ENCODE measurements at places on chromosomes 2 and 18.

DNA sequence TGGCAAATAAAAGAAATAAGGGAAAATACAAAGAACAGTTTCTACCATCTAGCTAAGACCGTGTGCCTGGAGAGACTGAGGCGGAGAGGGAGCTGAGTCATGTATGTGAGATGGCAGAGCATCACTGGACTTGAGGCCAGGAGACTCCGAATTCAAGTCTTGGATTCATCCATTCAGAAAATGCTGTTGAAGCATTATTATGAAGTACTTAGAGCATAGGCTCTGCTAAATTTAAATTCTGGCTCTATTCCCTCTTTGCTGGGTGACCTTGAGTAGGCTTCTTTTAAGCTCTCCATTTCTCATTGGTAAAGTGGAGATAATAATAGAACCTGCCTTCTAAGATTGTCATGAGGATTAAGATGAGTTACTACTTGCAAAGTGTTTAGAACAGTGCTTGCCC, 34.7 kb downstream of the NPHP1 start:
- no peak for DNase-seq

- DNase-seq = no peak
Measured at GRCh38 chr2:168510125-168510756, 54.2 kb downstream of the CERS6 start.

- DNase-seq = peak; percentile 5
Measured at GRCh38 chr18:57859314-57859713, 56.2 kb upstream of the ATP8B1 start.

DNA sequence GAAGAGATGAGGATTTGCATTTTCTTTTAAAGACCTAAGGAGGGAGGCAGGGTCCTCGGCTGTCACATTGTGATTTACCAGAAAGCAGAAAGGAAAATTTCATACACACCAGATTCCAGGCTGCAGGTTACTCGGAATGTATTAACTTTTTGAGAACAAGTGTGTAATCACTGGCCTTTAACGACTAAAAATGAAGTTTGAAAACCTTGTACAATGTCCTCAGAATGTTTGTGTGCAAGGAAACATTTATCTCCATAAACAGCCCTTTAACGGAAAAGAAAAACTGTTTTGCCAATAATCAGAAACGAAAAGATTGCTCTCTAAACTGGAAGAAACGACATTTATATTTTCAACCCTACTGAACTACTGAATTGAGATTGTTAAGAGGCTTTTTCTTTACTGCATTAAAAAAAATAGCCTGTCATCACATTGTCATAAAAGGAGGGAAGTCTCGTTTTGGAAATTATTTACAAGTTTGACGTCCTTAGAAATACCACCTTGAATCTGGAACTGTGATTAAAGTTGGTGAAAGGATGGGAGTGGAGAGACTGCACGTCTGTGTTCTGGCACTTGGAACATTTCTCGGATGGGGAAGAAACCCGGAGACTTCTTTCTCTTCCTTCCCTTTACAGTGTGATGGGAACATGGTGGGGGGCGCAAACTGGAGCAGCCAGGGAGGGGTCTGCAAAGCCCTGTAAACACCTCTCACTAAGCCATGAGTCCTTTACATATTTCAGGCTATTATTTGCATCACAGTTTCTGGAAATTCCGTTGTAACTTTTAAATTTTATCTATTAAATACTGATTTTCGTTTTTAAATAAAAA, 134.1 kb upstream of the SIX3 start:
- DNase-seq = no peak

GRCh38 chr2:191598296-191598695, 79.6 kb upstream of the NABP1 start:
- DNase-seq = no peak

DNA sequence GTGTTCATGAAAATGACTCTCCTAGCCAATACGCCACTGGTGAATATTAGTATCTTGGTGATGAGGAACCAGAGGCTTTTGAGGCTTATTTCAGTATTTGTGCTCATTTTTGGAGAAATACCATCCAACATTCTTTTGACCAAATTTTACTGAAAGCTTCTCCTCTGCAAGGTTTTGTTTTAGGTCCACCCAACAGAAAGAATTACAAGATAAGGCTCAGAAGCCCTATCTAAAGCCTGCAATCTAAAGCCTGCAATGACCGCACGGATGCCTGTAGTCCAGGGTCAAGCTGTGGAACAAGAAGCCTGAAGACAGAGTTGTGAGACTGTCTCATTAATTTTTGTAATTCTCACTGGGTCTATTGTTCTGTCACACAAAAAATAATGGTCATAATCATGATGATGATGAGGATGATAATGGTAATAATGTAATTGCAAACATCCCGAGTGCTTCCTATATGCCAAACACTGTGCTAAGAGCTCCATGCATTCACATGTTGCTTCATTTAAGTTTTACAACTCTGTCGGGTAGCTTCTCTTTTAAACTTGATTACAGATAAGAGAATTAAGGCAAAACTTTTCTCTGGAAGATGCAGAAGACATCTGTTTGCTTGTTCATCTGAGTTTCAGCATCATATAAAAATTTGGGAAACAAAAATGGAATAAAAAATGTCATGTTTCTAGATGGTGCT, 33.2 kb upstream of the NCOA1 start:
- no peak for DNase-seq

DNA sequence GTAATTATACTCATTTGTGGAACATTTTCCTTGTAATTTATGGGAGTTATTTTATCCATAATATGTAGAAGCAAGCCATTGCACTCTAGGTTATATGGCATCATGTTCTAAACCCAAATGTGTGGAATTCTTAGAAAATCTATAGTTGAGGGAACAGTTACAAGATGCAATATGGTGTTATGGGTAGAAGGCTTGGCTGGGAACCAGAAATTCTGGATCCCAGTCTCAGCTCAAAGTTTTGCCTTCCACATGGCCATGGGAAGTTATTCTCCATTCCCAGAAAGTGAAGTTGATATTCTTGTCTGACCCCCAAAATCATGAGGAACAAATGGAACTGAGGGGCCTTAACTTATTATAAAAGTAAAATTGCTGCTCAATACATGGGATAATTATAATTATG, 38.0 kb downstream of the KIF5C start:
- DNase-seq = no peak

DNA sequence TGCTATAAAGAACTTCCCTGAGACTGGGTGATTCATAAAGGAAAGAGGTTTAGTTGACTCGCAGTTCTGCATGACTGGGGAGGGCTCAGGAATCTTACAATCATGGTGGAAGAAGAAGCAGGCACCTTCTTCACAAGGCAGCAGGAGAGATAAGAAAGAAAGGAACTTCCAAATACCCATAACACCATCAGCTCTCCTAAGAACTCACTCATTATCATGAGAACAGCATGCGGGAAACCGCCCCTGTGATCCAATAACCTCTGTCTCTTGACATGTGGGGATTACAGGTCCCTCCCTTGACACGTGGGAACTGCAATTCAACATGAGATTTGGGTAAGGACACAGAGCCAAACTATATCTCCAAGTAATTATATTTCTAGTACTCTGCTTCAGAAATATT, 163.8 kb upstream of the CDH20 start:
- DNase-seq = no peak

GRCh38 chr2:33062665-33063250, 116.0 kb downstream of the LTBP1 start:
- no peak for DNase-seq

DNA sequence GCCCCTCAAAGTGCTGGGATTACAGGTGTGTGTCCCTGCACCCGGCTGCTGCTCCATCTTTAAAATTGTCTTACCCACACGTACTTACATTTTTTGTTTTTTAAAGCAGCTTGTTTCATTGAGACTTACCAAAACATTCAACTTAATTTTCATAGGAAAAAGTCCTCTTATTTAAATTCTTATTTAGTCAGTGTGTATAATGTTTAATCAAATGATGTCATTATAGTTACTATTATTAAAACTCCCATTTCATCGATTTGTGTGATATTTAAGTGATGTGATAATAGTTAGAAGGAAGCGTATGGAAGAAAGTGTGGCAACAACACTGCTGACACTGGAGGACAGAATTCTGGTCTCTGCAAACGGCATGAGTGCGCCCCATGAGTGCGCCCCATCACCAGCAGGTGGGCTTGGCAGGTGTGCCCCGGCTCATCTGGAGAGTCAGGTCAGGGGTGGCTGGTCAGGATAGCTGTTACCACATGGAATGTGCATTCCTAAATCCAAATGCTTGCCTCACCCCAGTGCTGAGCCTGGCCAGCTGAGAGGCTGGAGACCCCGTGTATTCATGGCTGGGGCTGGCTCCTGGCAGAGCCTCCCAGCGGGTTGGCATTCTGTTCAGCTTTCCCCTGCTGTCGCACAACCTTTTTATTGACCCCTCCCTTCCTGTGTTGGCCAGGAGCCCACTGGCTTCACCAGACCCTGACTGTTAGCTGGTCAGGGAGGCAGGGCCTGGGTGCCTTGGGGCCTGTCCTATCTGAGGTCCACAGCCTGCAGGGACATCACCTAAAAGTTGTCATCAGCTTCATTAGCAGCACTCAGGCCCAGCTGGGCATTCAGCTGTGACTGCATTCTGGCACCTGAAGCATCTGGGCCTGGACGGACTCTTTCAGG, 79.7 kb downstream of the AGAP1 start:
- DNase-seq = no peak

- DNase-seq = no peak
Measured at GRCh38 chr18:3450799-3451182, 819 bp downstream of the TGIF1 start.

GRCh38 chr2:241598061-241598460, 38.9 kb downstream of the THAP4 start:
- DNase-seq = no peak

DNA sequence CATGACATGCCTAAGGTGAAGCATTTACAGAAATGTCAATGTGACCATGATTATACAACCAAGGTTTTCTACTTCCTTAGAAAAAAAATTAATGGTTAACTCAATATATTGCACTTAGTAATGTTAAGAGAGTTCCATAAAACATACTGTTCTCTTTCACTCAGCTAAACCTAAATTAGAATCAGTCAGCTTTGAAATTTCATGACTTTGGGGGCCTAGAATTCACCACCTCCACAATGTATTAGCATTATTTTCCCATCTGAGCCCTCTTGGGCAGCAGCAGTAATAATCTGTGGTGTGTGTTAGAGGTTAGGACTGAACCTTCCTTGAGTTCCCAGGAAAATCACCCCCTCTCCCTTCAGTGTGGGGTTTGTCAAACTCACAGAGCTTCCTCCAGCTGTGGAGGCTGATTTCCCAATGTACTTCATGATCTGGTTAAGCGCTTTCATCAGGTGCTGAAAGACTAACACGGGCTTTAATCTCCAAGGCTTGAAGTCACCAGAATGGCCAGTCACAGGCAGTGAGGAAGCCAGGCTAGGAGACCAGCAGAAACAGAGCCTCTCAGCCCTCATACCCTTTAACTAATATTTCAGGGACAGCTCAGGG, 7.1 kb upstream of the UPP2 start:
- no peak for DNase-seq

- DNase-seq = no peak
Measured at GRCh38 chr2:17620280-17620679, 79.8 kb downstream of the VSNL1 start.

- DNase-seq = no peak
Measured at GRCh38 chr18:6994771-6995430, 122.7 kb downstream of the LAMA1 start.

- DNase-seq = no peak
Measured at GRCh38 chr2:157898591-157898996, 22.5 kb upstream of the ACVR1 start.

GRCh38 chr18:12394428-12394827, 13.3 kb upstream of the PRELID3A start:
- no peak for DNase-seq

- DNase-seq = no peak
Measured at GRCh38 chr2:227684258-227684657, 17.7 kb downstream of the SCYGR5 start.

- no peak for DNase-seq
Measured at GRCh38 chr18:36249392-36249791, 48.1 kb upstream of the FHOD3 start.
